ENCODE measurements at places on chromosomes 5 and 9.

GRCh38 chr5:141761-142160 is 49.5 kb upstream of the LRRC14B start:
- DNase-seq: no peak

DNA sequence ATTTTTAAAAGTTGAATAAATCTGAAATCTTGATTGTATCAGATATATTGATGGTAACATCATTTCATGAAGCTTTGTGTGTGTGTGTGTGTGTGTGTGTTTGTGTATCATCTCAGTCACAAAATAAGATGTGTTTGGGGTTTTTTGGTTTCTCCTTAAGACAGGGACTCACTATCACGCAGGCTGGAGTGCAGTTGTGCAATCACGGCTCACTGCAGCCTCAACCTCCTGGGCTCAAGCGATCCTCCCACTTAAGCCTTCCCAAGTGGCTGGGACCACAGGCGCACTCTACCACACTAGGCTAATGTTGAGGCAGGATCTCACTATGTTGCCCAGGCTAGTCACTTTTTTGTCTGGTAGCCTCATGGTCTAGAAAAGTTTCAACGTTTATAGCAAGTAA is 83.4 kb upstream of the DMRT1 start:
- no peak for DNase-seq

DNA sequence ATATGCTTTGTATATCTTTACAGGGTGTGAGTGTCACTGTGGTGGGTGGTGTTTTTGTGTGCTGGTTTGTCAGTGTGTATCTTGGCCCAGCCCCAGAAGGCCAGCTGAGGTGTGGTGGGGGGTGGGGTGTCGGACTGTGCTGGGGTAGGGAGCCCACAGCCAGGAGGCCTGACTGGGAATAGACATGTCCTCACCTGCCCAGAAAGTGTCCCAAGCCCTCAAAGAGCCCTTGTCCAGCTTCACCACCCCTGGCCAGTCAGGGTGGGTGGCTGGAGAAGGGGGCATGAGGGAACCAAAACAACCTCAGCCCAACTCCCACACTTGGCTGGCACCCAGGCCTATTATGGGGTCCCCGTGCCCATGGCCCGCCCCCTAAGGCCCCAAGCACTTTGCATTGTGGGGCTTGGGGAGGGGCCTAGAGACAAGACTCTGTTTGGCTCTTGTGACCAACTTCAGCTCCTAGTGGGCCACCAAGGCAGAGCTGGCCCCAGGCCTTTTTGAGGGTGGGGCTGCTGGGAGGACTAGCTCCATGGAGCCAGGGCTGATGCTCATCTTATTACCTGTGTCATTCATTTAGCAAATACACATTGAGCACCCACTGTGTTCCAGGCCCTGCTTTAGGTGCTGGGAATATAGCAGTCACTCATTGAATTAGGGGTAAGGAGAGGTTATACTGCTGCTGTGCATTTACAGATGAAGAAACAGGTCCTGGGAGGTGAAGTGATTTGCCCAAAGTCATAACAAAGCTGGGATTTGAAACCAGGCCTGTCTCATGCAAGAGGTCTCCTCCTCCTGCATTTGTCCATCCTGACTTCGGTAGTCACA is 56.2 kb upstream of the PSD2 start:
- DNase-seq: no peak

DNA sequence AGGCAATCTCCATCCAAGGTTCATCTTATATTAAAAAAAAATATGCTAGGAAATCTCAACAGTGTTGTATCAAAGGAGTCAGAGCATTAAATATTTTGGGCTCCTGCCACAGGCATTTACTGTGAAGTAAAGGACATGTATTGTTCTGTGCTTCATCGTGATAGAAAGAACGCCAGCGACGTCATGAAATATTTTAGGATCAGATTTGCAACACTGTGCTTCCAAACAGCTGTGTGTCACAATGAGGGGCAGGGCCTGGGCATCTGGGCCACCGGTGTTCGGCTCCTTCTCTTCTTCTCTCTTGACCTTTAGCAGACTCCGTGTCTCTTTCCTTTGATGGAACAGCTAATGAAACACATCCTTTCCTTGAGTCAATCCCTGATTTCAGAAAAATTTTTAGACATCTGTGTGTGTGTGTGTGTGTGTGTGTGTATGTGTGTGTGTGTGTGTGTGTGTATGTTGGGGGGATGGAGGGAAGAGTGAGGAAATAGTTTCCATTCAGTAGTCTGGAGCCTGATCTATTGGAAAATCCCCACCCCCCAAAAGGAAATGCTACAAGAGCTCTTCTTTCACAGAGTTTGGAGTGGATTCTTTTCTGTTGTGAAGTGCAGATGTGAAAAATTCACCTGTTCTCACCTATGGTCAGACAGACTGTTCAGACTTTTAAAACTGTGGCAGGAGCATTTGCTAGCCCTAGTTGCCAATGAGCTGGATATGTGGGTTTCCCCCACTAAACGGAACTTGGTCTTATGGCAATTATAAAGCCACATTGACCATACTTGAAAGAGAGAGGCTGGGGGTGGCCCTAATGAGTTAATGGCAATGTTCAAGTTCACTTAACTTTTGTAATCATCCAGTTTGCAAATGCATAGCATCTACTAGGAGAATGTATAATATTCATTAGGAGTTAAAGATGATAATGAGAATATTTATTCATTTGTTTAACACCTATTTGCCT is 18.1 kb upstream of the TNC start:
- DNase-seq: no peak

DNA sequence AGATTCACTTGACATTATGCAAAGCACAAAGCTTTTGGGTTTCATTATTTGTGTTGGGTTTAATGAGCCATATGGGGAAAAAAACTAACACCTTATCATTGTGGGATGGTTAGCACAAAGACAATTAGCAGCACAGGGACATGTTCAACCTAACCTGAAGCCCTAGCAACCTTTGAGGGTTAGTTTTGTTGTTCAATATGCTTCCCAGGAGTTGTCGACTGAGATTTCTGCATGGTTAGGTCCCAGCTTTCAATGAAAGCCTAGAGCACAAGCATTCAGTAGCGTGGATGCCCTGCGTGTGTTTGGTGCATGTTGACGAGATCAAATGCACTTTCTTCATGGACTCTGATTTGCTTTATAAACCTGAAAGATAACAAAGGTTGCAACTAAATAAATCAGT is 565.2 kb upstream of the TLE4 start:
- no peak for DNase-seq

DNA sequence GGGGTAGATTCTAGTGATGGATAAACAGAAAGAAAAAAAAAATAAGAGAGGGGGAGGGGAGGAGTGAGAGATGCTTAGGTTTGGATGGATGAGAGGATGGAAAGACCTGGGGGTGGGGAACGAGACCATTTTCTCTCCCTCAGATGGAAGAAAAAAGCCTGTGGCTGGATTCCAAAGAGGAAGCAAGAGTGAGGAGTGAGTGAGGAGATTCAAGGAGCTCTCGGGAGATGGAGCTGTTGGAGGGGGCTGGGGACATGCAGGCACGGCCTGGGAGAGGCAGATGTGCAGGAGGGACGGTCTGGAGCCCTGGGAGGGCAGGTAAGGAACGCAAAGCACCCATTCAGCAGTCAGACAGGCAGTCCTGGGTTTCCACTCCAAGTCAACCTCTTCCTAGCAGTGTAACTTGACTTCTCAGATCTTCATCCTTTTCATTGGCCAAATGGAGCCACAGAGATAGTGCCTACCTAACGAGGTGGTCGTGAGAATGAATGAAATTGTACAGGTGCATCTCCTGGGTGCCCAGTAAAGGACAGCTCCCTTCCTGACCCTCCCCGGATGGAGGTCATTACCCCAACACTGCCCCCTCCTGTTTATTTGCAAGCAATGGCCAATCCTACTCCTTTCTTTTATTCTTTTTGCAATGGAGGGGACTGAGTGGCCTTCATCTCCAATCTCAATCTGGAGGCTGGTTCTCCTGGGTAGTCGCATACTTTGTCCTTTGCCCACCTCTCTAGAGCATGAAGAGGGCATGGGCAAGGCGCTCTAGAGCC is 52.2 kb downstream of the PCDH1 start:
- DNase-seq: no peak

DNA sequence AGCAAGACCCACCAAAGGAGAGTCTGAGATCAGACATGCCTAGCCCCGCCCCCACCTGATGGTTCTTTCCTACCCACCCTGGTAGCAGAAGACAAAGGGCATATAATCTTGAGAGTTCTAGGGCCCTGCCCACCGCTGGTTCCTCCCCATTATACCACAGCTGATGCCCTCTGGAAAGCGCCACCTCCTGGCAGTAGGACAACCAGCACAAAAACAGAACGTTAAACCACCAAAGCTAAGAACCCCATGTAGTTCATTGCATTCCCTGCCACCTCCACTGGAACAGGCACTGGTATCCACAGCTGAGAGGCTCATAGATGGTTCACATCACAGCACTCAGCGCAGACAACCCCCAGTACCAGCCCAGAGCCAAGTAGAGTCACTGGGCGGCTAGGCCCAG is 81.2 kb upstream of the TRPC7 start:
- DNase-seq: no peak

- DNase-seq: no peak
Measured at GRCh38 chr9:95771556-95772246, 103.8 kb upstream of the ERCC6L2 start.

- DNase-seq: no peak
Measured at GRCh38 chr9:17611917-17612316, 33.1 kb downstream of the SH3GL2 start.

DNA sequence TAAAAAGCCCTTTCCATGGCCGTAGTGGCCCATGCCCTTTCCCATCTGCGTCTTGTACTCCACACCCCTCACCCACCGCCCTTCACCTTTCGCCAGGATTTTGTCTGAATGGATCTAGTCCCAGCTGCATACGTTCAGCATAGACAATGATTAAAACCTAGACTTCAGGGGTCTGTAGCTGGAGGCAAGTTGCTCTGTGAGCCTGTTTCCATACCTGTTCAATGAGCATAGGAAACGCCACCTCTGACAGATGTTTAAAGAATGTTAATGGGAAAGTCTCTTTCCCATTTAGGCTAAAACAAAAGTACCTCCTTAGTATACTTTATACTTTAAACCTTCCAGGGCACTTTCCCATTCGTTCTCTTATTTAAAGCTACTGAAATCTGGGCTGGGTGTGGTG is 105.7 kb downstream of the SPRY4 start:
- no peak for DNase-seq

- DNase-seq: peak; percentile 43
Measured at GRCh38 chr5:10601246-10602030, 37.6 kb downstream of the ANKRD33B start.

GRCh38 chr9:92501671-92502393 is 19.5 kb upstream of the ASPN start:
- DNase-seq: no peak

- no peak for DNase-seq
Measured at GRCh38 chr9:37464006-37464405, 1.2 kb downstream of the ZBTB5 start.

DNA sequence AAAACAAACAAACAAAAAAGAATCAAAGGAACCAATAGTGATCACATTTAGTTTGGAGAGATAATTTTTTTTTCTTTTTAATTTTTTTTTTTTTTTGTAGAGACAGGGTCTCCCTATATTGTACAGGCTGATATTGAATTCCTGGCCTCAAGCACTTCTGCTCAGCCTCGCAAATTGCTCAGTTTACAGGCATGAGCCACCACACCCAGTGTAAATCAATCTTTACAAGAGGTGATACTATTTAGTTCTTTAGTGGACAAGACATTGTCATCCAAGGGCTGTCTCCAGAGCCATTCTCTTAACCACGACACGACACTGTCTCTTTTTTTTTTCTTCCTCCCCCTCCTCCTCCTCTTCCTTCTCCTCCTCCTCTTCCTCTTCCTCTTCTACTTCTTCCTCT is 29.6 kb downstream of the ERAP2 start:
- no peak for DNase-seq

DNA sequence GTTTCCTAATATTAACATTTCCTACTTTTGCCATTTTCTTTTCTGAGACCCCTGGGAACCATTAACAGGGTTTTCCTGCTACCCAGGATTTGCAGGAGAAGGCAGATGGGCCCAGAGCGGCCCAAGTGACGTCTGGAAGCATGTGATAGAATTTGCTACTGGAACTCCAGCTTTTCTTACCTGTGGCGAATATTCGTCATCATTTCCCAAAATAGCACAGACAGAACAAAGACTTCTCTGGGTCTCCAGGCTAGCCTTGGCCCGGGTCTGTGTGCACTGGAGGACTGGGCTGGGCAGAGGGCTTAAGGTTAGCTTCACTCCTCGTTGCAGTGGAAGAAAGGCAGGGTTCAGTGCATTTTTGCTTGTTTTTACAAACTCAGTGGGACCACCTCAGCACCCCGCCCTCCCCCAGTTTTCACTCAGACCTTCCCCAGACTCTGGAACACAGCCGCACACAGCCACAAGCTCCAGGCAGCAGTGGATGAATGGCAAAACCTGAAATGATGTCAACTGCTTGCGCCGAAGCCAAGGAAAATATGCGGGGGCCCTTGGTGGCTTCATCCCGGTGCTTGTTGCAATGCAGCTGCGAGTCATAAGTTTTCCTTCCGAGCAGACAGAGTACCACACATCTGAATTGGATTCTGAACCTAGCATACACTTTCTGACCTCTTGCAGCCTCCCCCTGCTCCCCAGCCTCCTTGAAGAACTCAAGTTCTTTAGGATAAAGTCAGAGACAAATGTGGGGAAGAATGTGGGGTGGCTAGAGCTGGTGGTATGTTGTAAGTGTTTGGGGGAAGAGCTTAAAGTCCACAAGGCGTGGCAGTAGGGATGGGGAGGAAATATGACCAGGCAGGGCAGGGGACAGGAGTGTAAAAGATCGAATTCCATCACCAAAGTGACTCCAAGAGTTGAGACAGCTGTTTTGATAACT is 586.0 kb downstream of the CCDC171 start:
- DNase-seq: no peak

DNA sequence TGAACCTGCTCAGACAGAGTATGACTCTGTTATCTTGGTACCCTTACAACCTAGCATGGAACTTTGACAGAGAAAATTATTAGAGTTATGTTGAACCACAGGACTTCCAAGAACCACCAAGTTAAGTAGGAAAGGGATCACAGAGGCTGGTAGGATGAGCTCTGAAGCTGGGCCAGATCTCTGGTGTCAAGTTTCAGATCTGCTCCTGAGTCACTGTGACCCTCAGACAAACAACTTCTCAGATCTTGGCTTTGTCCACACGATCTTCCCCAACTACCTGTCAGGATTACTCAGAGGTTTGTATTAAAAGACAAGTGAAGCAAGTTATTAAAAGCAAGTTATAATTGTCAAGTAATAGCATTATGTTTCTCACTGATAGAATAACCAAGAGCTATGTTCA is 189.0 kb downstream of the SEC61B start:
- no peak for DNase-seq

DNA sequence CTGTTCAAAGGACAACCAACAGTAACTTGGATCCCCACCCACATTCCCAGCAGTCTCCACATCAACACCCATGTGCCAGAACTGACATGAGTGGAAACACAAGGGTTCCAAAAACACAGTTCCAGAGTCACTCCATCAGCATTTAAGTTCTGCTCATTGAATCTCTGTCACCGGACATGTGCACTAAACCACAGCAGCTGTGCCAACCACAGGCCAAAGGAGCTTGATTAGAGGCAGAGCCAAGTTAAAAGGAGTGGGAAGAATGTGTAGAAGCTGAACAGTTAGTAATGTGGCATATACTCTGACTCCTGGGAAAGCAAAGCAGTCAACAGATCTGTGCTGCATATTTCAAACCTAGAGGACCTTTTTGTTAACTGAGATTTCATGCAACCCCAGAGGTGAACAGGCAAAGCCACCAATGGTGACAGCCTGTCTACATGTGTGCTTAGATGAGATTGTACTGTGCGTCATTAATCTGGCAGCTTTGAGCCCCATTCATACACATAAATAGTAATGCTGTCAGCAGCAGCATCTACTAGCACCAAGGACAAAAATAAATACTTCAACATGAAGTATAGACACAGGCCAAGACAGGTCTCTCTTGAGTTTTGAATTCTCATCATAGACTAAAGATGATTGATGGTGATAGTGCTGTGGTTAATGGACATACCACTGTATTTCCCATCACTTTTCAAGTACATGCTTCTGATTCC is 16.4 kb upstream of the FST start:
- no peak for DNase-seq
